ENCODE measurements at places on chromosomes 11 and 22. TPM values are rescaled to one million over a fixed set of nuclear protein-coding genes. Genes with fewer than 3 reads are reported as not detected.

The TM7SF2 gene
- 42.4 TPM for total RNA-seq

The SLC22A12 gene
- total RNA-seq: not detected

The OR5P2 gene
- not detected for total RNA-seq

The CNTF gene
- total RNA-seq: 0.34 TPM

The HEPN1 gene
- not detected for total RNA-seq

The CRYBA4 gene
- not detected for total RNA-seq

The NRGN gene
- 6.6 TPM for total RNA-seq

The CATSPERZ gene
- total RNA-seq: not detected

The CRY2 gene
- 4.3 TPM for total RNA-seq

The CRYAB gene
- total RNA-seq: 20.0 TPM

The PICK1 gene
- total RNA-seq: 17.4 TPM

The PRDM11 gene
- total RNA-seq: 3.4 TPM

The CADM1 gene
- total RNA-seq: 2.2 TPM

The POU2AF2 gene
- not detected for total RNA-seq

The PRR5 gene
- 3.7 TPM for total RNA-seq

The CRYBB2 gene
- not detected for total RNA-seq

The KBTBD3 gene
- 1.8 TPM for total RNA-seq

The DLG2 gene
- 0.45 TPM for total RNA-seq

The OR8G5 gene
- not detected for total RNA-seq

The PEX16 gene
- total RNA-seq: 33.0 TPM

The GPHA2 gene
- not detected for total RNA-seq

The C1QTNF4 gene
- total RNA-seq: 1.8 TPM

The TCF20 gene
- total RNA-seq: 22.4 TPM
